Myometrial cell (primary cell): ENCODE measurements at places on chromosomes 16 and 17. TPM values are rescaled to one million over a fixed set of nuclear protein-coding genes. Genes with fewer than 3 reads are reported as not detected.

The ZNF48 gene
- total RNA-seq = 7.2 and 9.7 TPM in 2 replicates

The MYLK3 gene
- under 0.01 and 0.18 TPM in 2 replicates for total RNA-seq

The TMEM235 gene
- not detected in 2 replicates for total RNA-seq

The CDK5R1 gene
- total RNA-seq = 0.58 and 0.89 TPM in 2 replicates

The LGALS9B gene
- not detected in 2 replicates for total RNA-seq

The OVCA2 gene
- total RNA-seq = 72.0 and 89.9 TPM in 2 replicates

The HCRT gene
- total RNA-seq = not detected in 2 replicates

The ESRP2 gene
- under 0.01 and 0.53 TPM in 2 replicates for total RNA-seq

The CLEC3A gene
- total RNA-seq = not detected in 2 replicates

The SLC5A11 gene
- not detected in 2 replicates for total RNA-seq

The PRR15L gene
- total RNA-seq = not detected in 2 replicates

The MFAP4 gene
- 73.0 and 114 TPM in 2 replicates for total RNA-seq

The UMOD gene
- not detected in 2 replicates for total RNA-seq

The ZDHHC1 gene
- total RNA-seq = 7.4 and 8.9 TPM in 2 replicates

The CCDC144A gene
- total RNA-seq = under 0.01 and 0.71 TPM in 2 replicates

The CIITA gene
- total RNA-seq = not detected in 2 replicates

The FAM171A2 gene
- total RNA-seq = 2.1 and 11.5 TPM in 2 replicates

The PIRT gene
- total RNA-seq = not detected in 2 replicates

The ACSM5 gene
- total RNA-seq = not detected in 2 replicates

The KIF1C gene
- total RNA-seq = 49.3 and 54.8 TPM in 2 replicates

The NPIPA2 gene
- 0.18 TPM in 1 of 2 replicates, not detected in the other for total RNA-seq

The ADAMTS18 gene
- not detected in 2 replicates for total RNA-seq

The TBC1D3E gene
- total RNA-seq = not detected in 2 replicates

The HOXB6 gene
- total RNA-seq = 2.8 and 11.0 TPM in 2 replicates

The MYADML2 gene
- total RNA-seq = not detected in 2 replicates

The ADAP2 gene
- total RNA-seq = 2.9 and 9.4 TPM in 2 replicates

The MYH13 gene
- not detected in 2 replicates for total RNA-seq

The SLC13A2 gene
- not detected in 2 replicates for total RNA-seq

The MEIOC gene
- total RNA-seq = not detected in 2 replicates

The NPIPB9 gene
- total RNA-seq = not detected in 2 replicates

The KLHL10 gene
- under 0.01 TPM in 1 of 2 replicates, not detected in the other for total RNA-seq

The CPNE7 gene
- total RNA-seq = 14.7 and 24.5 TPM in 2 replicates

The CCL8 gene
- not detected in 2 replicates for total RNA-seq

The RAP1GAP2 gene
- total RNA-seq = 2.3 and 2.7 TPM in 2 replicates

The CCDC200 gene
- not detected in 2 replicates for total RNA-seq

The GFER gene
- total RNA-seq = 40.2 and 41.8 TPM in 2 replicates

The SLC16A11 gene
- not detected in 2 replicates for total RNA-seq

The KRTAP16-1 gene
- not detected in 2 replicates for total RNA-seq

The FADS6 gene
- not detected in 2 replicates for total RNA-seq

The CTRB1 gene
- total RNA-seq = not detected in 2 replicates

The PRR35 gene
- total RNA-seq = not detected in 2 replicates

The ASPA gene
- total RNA-seq = 1.2 and 1.6 TPM in 2 replicates

The C17orf67 gene
- total RNA-seq = 0.35 TPM in 1 of 2 replicates, not detected in the other

The ASPHD1 gene
- 8.1 and 11.5 TPM in 2 replicates for total RNA-seq

The ACSM3 gene
- 0.86 and 3.2 TPM in 2 replicates for total RNA-seq

The RCVRN gene
- total RNA-seq = not detected in 2 replicates

The SMPD3 gene
- total RNA-seq = 0.18 and 0.58 TPM in 2 replicates

The HOXB7 gene
- 7.1 and 7.8 TPM in 2 replicates for total RNA-seq

The DNAAF1 gene
- 1.2 TPM in 1 of 2 replicates, not detected in the other for total RNA-seq
